G401 (cell line): ENCODE measurements at places on chromosomes 6 and 20. TPM values are rescaled to one million over a fixed set of nuclear protein-coding genes. Genes with fewer than 3 reads are reported as not detected.

The CDC40 gene
- total RNA-seq, result 21.8 and 61.8 TPM in 2 replicates

GRCh38 chr6:34248198-34248726 is 544 bp downstream of the SMIM29 start:
- DNase-seq, result peak; percentile 73

The NEDD9 gene
- total RNA-seq, result 83.1 and 96.4 TPM in 2 replicates

- DNase-seq, result no peak
These were observed 350.5 kb downstream of the NRN1 start for GRCh38 chr6:5656226-5656625.

The ZNF311 gene
- not detected in 2 replicates for total RNA-seq

DNA sequence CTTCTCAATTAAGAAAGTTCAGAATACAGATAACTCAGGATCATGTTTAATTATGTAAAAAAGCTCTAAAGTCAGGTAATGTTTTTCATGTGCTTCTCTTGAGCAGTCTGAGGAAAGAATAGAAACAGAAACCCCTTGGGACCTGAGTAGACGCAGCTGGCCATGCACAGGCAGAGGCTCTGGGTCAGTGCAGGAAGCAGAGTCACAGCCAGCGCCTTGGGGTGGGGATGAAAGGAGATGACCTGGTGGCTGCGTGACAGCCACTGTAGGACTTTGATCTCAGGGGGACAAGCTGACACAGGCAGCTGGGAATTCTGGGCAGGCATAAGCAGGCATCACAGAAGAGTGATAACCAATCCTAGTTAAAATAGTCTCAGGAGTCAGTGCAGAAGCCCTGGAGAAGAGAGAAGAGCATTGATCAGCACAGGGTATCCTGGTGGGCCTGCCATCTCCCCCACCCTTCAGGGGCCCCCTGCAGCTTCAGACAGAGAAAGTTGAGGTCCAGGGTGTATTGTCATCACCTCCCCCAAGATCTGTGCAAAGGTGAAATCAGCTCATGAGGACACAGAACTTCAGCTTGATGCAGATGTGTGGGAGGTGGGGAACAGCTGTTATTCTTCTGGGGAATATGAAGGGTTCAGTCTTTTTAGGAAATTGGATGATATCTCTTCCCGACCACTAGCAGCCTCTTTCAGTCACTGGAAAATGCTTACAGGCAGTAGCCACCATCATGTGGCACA is 6.4 kb downstream of the HLA-DQB1 start:
- DNase-seq, result no peak

- DNase-seq, result no peak
These were observed 6.0 kb downstream of the TMC2 start for GRCh38 chr20:2542361-2542760.

GRCh38 chr6:130505808-130506598 is 140.2 kb downstream of the TMEM200A start:
- DNase-seq, result no peak

DNA sequence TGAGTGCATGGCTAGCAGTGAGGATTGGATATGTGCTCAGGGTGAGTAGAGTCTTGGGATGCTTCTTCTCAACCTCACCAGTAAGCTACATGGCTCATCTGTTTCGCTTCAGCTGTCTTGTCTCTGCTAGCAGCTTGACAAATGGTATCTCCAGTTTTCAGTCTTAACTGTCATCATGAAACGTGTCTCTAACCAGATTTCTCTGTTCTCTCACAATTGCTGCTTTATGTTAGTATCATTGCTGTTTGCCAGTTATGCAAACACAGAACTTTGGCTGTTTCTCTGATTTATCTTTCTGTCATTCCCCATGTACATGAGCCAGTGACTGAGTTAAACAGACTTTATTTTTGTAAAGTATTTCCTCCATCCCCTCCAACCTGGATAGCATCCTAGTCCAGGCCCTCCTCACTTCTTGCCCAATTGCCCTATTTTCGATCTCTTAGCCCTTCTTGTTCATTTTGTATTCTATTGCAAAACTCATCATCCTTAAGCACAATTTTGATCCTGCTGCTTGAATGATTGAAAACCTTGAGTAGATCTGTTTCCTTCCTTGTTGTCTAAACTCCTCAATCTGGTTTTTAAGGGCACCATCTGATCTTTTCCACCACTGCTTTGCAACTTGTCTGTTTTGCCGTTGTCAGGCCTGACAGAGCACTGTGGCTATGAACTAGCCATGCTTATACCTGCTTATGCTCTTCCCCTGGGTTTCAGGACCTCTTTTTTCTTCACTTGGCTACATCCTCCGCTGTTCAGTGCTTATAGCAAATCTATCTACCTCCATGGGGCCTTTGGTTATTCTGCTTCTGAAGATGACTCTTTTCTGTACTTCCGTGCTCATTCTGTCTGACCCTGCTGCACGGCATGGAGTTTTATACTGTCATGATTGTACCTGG is 37.7 kb upstream of the ADIG start:
- no peak for DNase-seq

The MRPL18 gene
- 153 and 158 TPM in 2 replicates for total RNA-seq

- DNase-seq, result no peak
These were observed 12.4 kb downstream of the PSMF1 start for GRCh38 chr20:1130847-1131246.

DNA sequence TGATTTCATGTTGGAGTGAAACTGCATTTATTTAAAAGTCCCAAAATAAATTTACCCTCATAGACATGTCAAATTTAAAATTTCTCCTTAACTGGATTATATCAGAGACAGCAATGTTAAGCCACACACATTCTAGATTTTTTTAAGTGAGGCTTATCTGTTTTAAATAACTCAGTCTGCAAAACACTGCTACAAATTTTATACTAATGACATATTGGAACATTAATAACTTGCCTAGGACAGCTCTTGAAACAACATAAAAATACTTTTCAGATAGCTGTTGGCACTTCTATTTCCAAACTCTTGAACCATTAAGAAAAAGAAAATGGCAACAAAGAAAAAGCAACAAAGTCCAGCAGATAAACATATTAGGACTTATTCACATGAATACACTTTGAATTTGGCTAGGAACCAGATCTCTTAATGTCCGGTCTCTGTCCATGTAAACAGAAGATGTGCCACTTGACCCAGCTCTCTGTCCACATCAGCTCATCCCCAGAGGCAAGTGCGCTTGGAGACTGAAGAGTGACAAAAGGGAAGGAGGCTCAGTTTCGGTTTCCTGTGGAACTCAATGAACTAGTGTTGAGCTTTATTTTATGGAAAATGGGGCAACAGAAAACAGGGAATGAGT is 219.3 kb upstream of the THBS2 start:
- DNase-seq, result no peak

The ACTL10 gene
- not detected in 2 replicates for total RNA-seq

DNA sequence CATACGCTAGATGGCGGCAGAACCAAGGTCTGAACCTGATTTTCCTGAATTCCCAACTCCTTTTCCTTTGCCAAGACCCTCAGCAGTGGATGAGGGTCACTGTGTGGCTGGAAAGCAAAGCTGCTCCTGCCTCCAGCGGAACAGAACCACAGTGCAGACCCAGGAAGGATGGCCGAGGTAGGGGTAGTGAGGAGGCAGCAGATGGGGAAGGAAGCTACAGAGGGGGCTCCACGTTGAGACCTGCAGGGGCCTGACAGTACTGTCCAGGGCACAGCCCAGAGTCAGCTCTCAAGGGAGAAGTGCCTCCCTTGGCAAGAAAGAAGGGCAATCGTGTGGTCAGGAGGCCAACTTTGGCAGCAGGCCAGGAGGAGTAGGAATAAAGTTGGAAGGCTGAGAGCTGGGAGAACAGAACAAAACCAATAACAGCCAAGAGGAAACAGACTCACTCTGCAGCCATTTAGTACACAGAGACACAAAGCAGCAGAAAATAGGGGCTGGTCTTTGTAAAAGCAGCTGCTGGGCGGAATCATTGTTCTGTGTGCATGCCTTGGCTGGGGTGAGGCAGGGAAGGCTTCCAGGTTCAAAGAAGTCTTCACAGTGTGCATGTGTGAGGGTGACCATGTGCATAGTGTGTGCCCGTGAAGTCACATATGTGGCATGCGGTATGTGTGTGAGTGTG is 3.1 kb downstream of the GABRR2 start:
- DNase-seq, result peak; percentile 53

DNA sequence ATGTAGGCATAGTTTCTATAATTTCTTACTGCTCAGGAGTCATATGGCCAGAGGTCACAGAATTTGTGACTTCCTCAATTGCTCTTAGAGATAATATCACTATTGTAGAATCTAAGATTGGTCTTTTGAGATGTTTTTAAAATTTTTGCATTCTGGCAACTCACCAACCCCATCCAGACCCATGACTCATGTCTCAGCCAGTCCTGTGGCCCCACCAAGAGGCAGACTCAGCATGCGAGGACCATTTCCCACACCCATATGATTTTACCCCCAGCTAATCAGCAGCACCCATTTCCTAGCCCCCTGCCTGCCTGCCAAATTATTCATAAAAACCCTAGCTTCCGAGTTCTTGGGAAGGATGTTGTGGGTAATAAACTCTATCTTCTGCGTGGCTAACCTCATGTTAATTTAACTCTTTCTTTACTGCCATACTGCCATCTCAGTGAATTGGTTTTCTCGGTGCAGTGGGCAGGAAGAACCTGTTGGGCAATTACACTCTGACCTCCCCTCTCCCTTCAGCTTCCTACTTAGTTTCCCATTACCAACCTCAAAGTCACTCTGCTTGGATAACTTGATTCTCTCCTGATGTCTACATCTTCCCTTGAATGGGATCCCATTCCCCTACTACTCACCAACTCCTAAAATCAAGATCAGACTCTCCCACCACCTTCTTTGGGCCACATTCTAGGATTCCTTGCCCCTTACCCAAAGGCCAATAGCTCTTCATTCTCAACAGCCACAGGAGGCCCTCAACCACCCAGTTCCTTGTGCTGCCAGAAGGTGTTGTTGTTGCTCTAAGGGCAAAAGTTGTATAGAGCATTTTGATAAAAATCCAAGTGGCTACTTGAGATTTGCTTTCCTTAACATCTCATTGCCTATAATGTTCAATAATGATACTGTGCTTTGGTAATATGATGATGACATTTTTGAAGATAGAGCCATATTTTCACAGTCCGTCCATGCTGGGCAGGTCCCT is 16.2 kb upstream of the IYD start:
- DNase-seq, result no peak
